SJCRH30 (cell line): ENCODE measurements at places on chromosomes 5 and 9.

DNA sequence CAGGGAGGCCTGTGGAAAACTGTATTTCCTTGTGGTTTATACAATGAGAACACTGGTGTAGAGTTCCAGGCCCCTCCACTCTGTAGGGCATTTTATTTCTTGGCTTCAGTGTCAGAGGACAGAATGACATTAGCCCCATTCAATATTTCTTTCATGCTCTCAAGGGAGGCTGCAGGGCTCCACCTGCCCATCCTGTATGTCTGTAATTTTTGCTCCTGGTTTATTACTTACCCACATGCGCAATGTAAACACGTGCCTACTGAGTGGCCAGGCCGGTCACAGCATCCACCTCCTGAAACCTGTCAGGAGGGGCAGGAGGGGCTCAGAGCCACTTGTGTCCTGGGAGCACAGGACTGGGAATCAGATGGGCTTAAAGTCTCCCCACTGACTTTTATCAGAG lies 82.4 kb downstream of the GADD45G start:
- DNase-seq, result peak; percentile 55

DNA sequence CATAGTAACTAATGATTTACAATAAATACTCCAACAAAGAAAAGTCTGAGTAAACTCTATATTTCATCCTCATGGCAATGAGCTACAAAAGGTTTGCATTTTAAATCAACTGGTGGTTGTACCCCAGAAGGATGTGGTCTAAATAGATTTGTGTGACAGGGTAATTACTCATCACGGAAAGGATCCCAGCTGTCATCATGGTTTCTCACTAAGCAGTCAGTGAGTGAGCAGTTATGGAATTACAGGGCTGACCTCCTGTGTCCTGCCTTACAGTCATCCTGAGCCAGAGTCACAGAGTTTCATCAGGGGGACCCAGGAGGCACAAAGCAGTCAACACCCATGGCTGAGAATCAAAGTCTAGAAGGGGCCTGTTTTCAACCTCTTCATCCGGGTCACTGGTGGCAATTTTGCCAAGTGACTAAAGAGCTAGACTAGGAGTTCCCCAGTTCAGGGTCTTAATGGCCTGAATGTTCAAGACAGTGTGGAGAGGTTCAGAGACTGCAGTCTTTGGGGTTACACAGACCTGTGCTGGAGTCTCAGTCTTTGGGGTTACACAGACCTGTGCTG lies 210.7 kb upstream of the SLC24A2 start:
- peak; percentile 15 for DNase-seq

DNA sequence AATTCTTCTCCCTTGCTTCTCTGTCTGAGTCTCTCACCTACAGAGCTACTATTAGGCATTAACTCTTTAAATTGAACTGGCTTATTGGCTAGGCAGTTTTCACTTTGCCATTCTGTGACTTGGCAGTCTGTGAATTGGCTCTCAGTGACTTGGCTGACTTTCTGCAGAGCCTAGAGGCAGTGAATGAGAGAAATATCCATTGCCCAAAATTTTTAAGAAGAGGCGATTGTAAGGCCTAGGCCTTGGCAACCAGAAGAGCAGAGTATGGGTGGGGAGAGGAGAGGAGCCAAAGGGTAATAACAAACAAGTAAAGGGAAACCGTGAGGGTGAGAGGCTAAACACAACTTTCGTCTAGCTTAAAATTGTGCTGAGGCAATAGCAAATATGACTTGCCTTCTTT lies 176.7 kb downstream of the PRR16 start:
- no peak for DNase-seq

GRCh38 chr9:125532812-125533594 lies 174.0 kb downstream of the MAPKAP1 start:
- DNase-seq, result no peak

GRCh38 chr9:93415176-93415690 lies 36.3 kb upstream of the FAM120A start:
- DNase-seq, result no peak

DNA sequence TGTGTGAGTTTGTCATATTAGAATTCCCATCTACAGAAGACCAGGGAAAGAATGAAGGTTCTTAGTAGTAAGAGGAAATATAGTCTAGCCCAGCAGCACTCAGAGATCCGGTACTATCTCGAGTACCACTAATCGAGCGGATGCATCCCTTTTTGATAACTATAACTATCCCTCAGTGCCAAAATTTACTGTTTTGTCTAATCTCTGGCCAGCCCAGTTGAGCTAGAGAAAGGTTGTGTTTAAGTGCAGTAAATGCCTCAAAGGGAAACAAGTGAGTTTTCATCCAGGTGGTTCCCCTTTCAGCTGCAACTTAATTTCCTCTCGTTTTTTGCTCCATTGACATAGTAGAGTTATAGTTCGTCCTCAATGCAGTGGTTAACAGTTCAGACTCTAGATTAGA lies 146.7 kb downstream of the GPBP1 start:
- no peak for DNase-seq

DNA sequence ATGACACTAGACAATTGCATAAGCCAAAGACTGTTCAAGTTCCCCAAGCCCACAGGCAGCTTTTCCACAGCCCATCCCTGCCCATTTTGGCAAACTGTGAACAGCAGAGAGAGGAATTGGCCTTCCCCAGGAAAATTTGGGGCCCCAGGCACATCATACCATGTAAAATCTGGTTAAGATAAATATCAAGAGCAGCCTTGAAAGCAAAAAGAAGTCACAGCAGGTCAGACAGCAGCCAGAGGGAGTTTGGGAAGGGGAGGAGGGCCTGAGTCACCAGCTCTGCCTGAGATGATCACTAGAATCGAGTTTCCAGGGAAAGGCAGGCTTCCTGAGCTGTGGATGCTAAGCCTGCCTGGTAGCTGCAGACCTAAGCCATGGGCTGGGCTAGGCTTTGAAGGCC lies 179.2 kb downstream of the RFK start:
- DNase-seq, result peak; percentile 17

GRCh38 chr5:82163452-82164175 lies 114.5 kb downstream of the RPS23 start:
- DNase-seq, result no peak
